Hematopoietic multipotent progenitor cell treated with erythropoietin and hydrocortisone succinate and interleukin-3 and kit ligand, for 17 days (in vitro differentiated cells): ENCODE measurements at places on chromosomes 4 and X.

DNA sequence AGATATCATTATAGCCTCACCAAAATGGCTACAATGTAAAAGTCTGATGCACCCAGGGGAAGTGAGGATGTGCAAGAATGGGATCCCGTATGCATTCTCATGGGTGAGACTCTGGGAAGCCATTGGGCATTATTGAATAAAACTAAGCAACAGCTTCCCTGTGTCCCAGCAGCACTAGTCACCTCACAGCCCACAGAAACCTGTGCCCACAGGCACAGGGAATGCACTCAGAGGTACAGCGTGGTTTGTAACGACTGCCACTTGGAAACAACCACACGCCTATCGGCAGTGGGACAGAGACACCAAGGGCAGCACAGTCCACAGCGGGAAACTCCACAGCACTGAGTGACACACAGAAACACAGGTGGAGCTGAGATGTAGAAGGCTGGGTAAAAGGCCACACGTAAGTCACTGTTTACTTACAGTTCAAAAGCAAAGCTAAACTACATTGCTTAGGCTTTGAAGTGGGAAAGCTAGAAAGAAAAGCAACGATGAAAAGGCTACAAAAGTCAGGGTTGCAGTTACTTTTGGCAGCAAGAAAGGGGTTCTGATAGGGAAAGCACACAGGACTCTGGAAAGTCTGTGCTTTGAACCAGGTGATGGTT is 69.2 kb downstream of the HAUS3 start:
- DNase-seq: no peak

- no peak for DNase-seq
Measured at GRCh38 chr4:149409555-149409962, 406.1 kb downstream of the IQCM start.

GRCh38 chr4:122764071-122764820 is 31.7 kb downstream of the BBS12 start:
- DNase-seq: no peak

DNA sequence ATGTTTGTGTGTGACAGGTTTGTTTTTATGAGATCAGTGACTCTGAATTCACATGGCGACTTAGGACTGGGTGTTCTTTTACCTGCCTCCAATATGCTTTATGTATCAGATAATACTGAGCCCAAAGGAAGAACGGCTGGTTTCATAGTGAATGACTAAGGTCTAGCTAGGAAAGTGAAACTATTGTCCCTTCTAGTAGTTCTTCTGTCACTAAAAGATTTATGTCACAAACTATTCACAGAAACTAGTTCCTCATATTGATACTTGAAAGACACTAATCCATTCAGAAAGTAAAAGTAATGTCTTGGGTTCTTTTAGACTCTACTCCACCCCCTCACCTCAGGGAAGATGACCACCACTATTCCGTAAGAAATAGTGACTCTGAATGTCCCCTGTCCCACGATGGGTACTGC is 81.7 kb downstream of the EGF start:
- DNase-seq: no peak

- DNase-seq: peak; percentile 32
Measured at GRCh38 chr4:77193511-77194102, 36.6 kb downstream of the CCNG2 start.

- no peak for DNase-seq
Measured at GRCh38 chr4:150368667-150369066, 213.3 kb upstream of the MAB21L2 start.

DNA sequence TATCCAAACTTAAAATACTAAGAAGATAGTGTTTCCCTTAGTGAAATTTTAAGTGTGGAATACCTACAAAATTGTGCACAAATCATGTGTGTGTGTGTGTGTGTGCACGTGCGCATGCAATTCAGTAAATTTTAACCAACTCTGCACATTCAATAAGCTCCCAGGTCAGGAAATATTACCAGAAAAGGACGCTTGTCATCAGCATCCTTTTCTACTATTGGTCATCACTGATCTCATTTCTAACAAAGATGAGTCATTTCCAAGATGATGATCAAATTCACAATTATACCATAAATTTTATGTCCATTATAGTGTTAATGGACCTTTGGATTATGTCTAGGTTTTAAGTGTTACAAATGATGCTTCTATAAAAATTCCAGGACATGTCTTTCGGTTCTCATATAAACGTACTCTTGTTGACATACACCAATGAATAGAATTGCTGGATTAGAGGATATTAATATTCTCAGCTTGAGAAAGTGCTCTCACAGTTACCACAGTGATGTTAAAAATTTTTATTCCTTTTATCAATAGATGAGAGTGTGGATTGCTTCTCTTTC is 560.9 kb upstream of the AGA start:
- no peak for DNase-seq

- no peak for DNase-seq
Measured at GRCh38 chr4:22427675-22428074, 88.2 kb downstream of the ADGRA3 start.

DNA sequence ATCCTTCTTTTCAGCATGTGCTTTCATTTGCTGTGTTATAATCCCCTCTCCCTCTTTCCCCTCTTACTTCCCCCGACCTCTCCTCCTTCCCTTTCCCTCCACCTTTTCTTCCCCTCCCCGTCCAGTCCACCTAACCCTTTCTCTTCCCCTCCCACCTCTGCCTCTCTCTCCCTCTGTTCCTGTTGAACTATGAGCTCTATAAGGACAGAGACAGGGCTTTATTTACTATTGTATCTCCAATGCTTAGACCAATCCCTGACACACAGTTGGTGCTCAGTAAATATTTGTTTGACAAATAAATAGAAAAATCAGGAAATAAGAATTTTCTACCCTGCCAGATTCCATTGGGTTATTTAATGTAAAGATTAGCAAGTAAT is 60.8 kb downstream of the EGF start:
- no peak for DNase-seq

- peak; percentile 39 for DNase-seq
Measured at GRCh38 chr4:76198411-76199237, 15.0 kb downstream of the SCARB2 start.
